ENCODE measurements at places on chromosomes 7 and 10.

DNA sequence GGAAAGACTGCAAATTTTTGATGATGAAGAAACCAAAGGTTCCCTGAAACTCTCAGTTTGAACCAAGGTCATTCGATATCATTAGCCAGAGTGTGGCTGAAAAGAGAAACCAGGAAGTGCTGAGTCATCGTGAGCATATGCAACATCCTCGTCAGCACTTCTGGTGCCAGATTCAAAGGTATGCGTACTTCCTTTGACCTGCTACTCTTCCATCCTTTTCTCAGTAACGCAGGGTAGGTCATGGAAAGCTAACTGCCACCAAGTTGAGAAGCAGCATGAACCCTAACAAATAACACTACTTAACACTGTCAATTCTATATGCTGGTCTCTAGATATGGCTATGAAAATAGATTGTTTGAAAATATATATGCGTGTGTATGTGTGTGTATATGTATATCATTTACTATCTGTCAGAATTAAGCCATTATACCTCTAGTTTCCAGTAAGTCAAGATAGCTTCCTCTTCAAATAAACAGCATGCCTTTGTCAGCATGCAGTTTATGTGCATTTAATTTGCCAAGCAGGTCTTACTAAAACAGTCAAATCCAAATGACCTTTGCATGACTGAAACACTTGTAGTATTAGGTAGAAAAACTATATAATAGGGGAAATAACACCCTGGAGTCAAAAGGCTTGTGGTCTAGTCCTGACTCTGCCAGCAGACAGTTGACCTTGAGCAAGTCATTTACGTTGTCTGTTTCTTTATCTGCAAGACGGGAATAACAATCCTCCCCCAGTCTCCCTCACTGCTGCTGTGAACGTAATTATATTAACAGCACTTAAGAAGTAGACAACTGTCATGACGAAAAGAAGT, 26.4 kb downstream of the CDK6 start:
- no peak for DNase-seq

- DNase-seq = no peak
These were observed 134.3 kb upstream of the PDE1C start for GRCh38 chr7:32204361-32205018.

- DNase-seq = peak; percentile 56
These were observed at the start of gene BAIAP2L1 for GRCh38 chr7:98400542-98401340. Gene BAIAP2L1 (minus strand): TSS chr7:98401090. CDS start chr7:98400852, 238 bp downstream.

DNA sequence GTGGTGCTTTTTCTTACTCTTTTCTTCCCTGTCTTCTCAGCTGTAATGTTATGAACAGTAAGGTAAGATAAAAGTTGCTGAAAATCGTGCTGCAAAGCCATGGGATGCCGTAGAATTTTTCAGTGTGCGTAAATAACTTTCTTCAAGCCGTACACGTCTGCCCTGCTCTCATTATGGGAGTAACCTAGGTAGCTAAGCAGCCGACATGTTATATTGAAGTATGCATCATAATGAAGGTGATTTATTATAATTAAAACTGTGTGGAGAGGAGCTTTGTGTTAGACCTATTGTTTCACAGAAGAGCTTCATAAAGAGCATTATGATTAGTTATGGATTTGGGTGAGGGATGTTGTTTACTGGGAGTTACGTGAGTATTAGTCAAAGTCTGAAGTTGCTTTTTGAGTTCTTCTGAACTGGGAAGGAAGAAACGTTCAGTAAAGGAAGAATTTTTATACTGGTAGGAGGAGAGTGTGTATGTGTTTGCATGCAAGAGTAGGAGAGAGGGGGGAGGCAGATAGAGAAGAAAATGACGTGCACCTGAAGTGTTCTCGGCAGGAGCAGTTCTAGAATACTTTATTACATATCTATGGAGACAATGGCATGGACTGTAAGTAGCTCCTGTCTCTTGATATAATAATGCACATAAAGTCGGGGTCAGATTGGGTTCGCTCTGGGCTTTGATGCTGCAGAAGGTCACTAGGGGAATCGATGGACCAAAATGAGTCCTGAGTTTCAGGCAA, 56.3 kb downstream of the POU6F2 start:
- no peak for DNase-seq

DNA sequence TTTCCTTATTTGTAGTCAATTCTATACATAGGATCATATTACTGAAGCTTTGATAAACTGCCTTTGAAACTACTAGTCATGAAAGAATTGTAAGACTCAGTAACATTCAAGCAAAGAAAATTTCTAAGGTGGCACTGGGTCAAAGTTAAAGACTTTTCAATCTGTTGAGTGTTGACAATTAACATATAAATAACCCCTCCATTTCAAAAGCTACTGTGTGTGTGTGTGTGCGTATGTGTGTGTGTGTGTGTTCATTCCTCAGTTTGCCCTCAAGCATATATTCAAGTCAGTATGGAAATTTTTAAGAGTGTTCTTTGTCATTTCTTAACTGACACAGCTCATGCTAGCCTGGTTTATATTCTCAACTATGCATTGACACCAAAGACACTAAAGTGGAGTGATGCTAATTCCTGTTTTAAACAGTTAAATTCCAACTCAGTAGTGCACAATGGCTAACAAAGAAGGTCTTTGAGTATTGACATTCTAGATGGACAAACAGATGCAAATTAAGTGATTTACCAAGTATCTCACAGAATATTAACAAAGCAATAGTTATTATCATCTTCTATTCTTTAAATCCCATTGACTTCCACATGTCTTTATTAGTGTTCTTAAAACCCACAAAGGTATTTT, 314.8 kb upstream of the GRM3 start:
- DNase-seq = no peak

DNA sequence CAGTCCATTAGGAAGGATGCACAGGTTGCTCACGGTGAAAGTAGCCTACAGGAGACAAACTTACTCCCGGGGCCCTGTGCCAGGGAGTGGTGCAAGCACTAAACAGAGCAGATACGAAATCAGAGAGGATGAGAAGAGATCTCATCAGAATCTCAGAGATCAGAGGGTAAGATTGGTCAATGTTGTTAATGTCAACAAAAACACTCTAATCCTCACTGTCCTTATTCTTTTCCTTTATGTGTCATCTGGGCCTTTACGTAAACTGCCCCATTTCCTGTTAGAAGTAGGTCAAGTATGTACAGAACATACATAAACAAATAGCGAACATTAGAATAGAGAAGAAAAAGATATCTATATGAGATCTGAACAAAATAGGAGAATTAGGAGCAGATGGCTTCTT, 163.1 kb downstream of the PPP1R17 start:
- no peak for DNase-seq

- peak; percentile 46 for DNase-seq
These were observed 30.3 kb upstream of the GARS1 start for GRCh38 chr7:30564243-30564892.
